Stimulated activated CD8-positive, alpha-beta memory T cell treated with anti-CD3 and anti-CD28 coated beads, Interleukin-15, amount 100 ng/mL, for 1 hour (primary cell): ENCODE measurements at places on chromosomes 2 and 18.

- no peak for DNase-seq
Observed at GRCh38 chr2:26848336-26849055, 564 bp downstream of the DPYSL5 start.

GRCh38 chr2:44997963-44998362 is 11.3 kb downstream of the SIX2 start:
- DNase-seq: no peak

DNA sequence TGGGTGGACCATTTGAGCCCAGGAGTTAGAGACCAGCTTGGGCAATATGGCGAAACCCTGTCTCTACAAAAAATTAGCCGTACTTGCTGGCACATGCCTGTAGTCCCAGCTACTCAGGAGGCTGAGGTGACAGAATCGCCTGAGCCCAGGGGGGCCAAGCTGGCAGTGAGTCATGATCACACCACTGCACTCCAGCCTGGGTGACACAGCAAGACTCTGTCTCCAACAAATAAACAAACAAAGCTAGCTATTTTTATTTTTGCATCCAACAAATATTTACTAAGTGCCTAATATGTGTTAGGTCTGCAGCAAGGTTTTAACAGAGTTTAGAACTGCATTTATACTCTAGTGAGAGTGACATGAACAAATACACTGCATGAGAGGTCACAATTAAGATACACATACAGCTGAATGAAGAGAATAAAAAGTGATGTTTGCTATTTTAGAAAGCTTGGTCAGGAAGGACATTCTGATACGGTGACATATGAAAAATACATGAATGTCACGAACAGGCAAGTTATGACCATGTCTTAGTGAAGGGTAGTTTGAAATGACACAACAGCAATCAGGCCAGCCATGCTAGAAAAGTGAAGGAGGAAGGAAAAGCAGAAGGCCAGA is 83.2 kb upstream of the FRZB start:
- no peak for DNase-seq

DNA sequence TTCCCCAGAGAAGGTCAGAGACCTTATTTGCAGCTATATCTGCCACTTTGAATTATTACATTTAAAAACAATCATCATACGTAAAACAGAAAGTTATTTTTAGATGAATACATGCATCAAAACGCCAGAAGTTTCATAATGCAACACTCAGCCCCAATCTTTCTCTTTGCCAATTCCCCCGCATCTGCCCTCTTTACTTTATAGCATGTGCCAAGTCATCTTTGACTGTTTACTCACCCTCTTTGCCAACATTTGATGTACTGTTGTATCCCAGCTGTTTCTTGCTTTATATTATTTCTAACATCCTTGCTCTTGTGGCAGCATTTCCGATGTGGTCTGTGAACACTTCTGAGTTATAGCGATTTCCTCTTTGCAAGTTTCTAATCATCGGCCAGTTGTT is 86.2 kb downstream of the CRIM1 start:
- DNase-seq: no peak

- no peak for DNase-seq
Observed at GRCh38 chr2:33796511-33796910, 197.4 kb upstream of the FAM98A start.

DNA sequence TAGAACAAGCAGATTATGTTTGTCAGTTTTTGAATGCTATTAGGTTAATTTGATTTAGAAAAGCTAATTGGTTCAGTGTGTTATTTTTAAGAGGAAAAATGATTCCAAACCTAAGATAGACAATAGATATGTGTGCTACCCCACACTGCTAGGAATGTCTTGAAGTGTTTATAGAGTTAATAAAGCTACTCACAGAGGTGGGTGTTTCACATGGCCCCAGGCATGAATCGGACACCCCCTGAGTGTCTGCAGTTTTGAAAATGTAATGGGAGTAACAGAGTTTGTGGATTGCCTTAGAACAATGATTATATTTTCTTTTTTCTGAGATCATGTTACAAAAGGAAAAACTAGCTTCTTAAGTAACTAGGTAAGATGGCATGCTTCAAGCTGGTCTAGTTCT is 348.3 kb downstream of the ADCYAP1 start:
- no peak for DNase-seq

DNA sequence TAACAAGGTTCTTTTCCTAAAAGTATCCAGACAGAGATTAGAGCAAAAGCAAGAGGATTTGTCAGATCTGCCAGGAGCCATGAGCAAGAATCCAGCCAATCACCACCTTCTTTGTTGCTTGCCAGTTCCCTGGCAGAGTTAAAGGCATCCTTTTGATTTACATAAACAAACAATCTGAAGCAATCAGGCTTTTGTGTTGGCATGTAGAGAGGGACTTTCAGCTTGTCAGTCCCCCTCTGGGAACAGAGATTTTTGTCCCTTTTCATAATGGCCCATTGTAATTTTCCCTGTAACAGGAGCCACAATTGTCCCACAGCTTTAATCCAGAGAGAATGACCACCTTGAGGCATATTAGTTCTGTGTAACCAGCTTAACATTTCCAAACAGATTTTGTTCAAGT is at the start of gene ERMN:
ERMN (minus strand) TSS at position 39 of the 400 bp plus-strand sequence. CDS start 182 bp downstream, outside the sequence.
- DNase-seq: no peak

DNA sequence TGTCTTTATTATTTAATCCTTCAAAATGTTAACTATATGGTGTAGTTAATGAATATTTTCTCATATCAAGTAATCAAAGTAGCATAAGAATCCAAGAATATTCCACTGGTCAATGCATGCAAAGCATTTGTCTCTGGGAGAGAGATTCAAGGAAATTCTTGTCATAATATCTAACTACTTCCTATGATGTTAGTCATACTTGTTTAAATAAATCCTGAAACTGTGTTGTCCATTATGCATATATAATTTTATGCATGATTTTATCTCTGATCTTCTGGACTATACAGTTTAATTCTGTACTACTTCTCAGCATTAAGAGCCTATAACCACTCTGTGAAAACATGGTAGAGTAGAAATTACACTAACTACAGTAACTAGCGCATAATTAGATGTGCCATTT is 388.3 kb downstream of the NR4A2 start:
- no peak for DNase-seq

DNA sequence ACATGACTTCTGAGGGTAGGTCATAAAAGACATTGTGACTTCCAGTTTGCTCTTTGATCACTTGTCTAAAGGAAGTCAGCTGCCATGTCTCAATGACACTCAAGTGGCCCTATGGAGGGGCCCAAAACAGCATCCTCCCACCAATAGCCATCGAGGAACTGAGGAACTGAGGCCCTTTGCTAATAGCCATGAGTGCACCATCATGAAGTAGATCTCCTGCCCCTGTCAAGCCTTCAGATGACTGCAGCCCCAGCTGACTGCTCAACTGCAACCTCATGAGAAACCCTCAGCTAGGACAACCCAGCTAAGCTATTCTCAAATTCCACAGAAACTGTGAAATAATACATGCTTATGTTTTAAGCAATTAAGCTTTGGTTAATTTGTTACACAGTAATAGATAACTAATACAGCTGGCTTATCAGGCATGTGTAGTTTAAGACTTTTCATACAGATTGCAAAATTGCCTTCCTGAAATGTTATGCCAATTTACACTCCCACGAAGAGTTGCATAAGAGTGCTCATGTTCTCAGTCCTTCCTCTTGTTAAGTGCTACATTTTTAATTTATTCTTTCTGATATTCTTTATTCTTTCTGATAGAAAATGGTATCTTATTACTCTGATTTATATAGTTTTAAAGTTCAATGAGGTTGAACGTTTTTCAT is 105.6 kb upstream of the NDUFV2 start:
- DNase-seq: no peak

DNA sequence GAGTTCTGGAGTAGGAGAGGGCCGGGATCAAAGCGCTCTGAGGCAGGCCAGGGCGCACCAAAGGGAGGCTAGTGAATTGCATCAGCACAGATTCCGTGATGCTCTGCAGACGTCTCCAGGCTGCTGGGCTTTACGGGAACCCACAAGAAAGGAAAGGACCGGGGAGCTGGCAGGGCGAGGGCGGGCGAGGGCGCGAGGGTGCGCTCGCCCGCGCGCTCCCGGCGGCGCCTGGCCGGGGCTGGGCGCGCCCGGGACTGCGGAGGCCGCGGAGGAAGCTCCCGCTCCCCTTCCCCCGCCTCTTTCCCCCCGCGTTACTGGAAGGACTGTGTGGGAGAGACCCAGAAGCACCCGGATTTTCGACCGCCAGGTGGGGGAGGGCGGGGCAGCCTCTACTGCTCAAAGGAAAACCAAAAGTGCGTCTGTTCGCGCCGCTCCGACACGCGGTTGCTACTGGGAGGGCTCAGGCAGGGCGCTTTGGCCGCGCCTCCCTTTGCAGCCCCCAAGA is 2.4 kb upstream of the FOSL2 start:
- DNase-seq: peak; percentile 66

DNA sequence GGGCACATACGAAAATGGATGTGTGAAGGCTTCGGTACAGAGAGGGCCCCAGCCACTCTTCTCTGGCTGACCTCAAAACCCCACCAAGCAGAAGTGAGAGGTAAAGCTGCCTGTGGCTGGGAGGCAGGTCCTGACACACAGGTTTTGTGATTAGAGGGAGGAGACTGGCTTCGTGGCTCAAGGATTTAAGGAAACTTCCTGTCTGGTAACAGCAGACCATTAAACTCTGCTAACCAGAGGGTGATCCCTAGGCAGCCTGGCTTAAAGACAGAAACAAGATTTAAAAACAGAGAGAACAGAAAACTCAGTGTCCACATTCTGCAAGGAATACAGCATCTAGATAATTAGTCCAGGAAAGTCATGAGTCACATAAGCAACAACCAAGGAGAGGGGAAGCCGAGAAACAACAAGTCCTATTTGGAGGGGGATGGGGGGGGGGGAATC is 101.9 kb downstream of the NFATC1 start:
- DNase-seq: no peak

DNA sequence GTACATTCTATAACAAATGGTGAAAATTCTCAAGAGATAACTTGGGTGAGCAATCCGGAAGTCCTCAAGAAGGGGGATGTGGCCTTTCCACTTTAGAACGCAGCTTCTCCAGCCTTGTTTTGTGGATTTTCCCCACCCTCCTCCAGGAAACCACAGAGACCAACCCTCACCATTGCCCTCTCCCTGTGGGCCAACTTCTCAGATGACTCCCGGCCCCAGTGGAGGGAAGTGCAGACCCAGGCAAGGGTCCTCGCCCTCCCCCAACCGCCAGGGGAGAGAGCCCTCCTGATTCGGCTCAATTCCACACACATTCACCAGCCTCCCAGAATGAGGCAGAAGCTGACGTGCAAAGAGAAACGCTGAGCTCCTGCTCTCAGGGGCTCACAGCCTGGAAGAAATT is 277.2 kb downstream of the EIPR1 start:
- DNase-seq: no peak
